ENCODE measurements at places on chromosomes 11 and 22.

- no peak for DNase-seq
Observed at GRCh38 chr11:11496879-11497278, 124.9 kb downstream of the GALNT18 start.

GRCh38 chr22:18077087-18077638 lies 627 bp upstream of the PEX26 start:
- no peak for DNase-seq

DNA sequence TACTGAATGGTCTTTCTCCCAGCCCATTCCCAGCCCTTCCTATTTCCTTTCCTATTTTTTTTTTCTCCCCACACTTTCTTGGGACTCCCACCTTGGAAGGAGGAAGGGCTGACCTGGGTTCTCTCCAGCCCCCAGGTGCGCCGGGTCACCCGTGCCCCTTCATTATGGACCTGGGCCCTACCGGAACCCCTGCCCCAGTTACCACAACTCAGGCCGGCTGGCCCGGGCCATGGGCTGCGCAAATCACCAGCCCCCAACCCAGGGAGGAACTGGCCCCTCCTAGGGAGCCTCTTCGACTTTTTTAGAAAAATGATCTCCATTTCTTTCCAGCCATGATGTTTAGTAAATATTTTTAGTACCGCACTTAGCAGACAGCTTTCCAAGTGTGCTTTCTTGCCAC lies 62.2 kb downstream of the MORC2 start:
- no peak for DNase-seq

GRCh38 chr11:127412722-127413380 lies 412.3 kb upstream of the KIRREL3 start:
- DNase-seq = no peak

GRCh38 chr11:78961247-78961646 lies 386.6 kb upstream of the NARS2 start:
- DNase-seq = no peak

- DNase-seq = no peak
Observed at GRCh38 chr11:69582756-69583467, 58.0 kb upstream of the CCND1 start.

DNA sequence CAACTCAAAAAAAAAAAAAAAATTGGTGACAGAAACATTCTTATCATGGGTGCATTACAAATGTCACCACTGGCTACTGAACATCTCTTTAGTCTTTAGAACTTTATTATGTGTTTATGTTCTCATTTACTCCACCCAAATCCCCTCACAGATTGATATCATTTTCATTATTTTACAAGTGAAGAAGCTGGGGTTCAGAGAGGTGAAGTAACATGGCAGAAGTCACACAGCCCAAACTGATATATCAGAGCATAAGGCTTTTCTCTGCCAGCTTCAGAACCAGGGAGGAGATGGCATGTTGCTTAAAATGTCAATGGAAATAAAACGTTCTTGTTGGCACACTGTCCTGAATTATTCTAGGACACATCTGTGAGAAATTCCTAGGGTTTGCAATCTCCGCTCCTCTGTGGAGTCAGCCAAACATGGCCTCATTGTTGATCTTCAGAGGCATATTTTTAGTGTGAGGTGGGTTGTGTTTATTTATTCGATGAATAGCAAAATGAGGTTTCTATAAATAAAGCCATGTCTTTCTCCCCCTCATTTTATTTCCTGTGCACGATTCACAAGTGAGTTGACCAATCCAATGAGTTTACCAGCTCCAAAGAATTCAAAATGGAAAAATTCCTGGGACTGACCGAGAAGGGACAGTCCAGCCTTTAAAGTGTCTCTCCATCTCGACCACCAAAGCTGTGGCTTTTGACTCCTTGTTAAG lies 72.9 kb upstream of the ANO1 start:
- no peak for DNase-seq

DNA sequence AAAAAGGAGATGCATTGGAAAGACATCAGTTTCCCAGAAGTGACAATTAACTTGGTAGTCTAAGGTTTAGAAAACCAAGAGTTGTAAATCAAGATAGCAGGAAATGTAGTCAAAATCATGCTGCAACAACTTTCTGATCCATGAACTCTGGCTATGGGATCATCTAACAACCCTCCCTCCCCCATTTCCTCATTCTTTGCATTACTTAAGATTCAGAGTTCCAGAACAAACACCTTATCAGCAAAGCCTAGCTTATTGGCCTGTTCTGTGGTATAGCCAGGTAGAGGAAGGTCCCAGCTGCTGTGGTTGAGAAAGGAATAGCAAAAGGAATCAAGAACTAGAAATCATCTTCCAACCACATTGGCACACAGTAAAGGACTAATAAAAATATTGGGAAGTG lies 651.1 kb downstream of the METTL15 start:
- DNase-seq = no peak

- no peak for DNase-seq
Observed at GRCh38 chr11:60919320-60919719, 4.9 kb upstream of the TMEM132A start.

- peak; percentile 27 for DNase-seq
Observed at GRCh38 chr11:63738720-63739360, 29.7 kb downstream of the ZFTA start.

All from GOT3 (cell line).